Cerebellum (tissue), 4 donors: ENCODE measurements at places on chromosomes 1 and 21. TPM values are rescaled to one million over a fixed set of nuclear protein-coding genes. Genes with fewer than 3 reads are reported as not detected.

- no peak for DNase-seq
Measured at GRCh38 chr1:223135176-223135942, 7.7 kb downstream of the TLR5 start.

Gene POU3F1
- not detected for total RNA-seq

DNA sequence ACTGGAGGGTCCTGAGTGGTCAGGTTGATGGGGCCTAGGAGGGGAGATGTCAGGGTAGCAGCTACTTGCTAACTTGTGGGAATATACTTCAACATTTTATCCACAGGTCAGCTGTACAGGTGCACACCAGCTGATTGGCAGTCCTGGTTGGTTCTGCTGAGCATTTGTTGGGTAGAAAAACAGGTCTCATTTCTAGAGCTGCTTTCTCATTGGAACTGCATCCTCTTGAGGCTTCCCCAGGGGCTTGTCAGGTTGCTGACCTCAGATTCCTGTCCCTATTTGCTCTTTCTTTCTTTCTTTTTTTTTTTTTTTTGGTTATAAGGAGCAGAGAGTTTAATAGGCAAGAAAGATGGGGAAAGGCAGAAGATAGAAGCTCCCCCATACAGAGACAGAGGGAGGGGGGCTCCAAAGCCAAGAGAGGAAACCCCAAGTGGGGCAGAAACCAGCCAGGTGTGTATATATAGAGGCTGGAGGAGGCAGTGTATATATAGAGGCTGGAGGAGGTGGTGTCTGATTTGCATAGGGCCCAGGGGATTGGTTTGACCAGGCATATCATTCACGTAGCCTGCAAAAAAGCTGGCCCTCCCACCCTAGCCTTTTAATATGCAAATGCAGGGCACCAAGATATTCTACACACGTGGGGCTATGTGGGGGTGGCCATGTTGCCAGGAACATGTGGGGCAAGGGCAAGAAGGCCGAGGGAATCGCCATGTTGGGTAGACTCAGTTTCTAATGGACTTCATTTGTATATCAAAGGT lies 57.3 kb upstream of the STUM start:
- DNase-seq: no peak

DNA sequence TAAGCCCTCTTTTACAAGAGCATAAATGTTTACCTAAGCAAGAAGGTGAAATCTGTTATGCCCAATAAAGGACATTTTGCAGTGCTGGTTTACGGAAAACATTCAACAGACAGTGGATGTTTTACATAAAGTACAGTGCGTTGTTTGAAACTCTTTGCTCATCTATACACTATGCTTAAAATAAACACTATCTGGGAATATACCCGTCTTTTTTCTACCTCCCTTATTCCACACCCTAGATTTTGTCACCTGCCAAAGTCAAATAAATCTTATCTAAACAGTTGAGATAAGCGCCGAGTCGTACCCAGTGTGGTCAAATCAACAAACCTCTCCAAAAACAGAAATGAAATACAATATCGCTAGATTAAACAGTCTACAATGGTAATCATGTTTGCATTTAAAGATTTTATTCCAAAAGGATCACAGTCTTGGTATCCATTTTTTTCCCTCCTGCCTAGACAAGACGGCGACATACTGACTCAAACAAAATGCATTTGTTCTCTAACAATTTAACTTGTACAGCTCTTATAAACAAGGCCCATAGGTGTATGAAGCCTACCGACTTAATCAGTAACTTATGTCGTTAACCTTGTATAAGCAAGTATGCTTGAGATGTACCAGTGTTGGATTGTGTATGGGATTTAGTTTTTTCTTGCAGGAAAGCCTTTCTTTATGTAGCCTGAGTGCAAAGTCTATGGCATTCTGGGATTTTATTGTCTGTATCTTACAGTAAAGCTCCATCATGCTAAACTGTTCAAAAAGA lies 189.1 kb downstream of the FMN2 start:
- DNase-seq: no peak

- no peak for DNase-seq
Measured at GRCh38 chr1:241749041-241749944, 97.2 kb downstream of the WDR64 start.

Gene DOP1B
- 23.8 TPM for total RNA-seq

Gene GBP6
- 0.73 TPM for total RNA-seq

- DNase-seq: no peak
Measured at GRCh38 chr1:228156941-228157728, 7.4 kb downstream of the GJC2 start.

DNA sequence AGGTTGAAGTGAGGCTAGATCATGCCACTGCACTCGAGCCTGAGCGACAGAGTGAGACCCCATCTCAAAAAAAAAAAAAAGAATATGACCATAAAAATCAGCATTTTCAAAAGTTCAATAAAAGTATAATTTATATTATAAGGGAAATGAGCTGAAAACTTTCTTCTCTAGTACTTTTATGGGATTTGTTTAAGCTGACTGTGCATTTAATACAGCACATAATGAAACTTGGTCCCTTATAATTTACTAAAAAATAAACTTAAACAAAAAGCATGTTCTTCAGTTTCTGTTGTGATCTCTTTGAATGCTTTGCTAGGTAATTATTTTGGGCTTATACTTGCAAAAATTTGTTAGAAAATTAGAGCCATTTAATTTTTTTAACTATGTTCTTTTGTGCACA lies 77.8 kb downstream of the NCAM2 start:
- no peak for DNase-seq

GRCh38 chr1:170640581-170640980 lies 23.4 kb upstream of the PRRX1 start:
- DNase-seq: no peak

DNA sequence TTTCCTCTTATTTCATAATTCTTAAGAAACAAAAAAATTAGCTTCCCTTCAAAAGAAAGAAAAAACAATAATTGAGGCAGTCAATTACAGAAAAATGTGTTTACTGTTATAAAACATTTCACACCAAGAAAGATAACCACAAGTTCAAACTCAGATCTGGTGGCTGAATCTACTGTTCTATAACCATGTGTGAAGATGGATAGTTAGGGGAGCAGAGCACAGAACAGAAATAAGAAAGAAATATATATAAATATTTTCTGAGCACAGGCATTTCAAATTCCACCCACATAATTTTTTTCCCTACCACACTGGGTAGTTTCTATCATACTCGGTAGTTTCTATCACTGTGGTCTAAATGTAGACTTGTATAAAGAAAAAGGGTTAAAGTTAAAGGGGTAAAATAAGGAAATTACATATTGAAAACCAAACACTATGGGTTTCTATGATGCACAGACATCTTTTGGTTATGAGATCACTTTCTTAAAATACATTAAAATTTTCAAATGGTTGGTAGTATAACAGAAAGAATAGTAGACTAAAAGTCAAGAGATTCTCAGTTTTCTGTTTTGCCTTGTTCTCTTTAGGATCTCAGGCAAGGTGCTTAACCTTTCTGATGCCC lies 10.8 kb downstream of the LYST start:
- no peak for DNase-seq

Gene REN
- total RNA-seq: not detected

GRCh38 chr1:65717815-65718454 lies 74.8 kb upstream of the PDE4B start:
- no peak for DNase-seq

DNA sequence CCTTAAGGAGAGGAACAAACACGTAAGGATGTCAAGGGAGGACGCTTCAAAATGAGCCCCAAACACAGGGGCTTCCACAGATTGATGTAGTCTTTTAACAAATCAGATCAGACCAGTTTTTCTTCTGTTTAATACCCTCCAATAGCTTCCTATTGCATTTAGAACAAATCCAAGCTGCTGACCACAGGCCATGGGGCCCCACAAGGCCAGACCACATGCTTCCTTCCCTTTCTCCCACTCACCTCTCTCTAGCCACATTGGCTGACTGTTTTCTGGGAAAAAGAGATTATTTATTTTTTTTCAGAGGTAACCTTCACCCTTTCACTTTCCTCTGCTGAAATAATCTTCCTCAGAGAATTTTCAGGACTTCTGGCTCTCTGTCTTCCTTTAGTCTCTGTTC lies 380.6 kb downstream of the SIPA1L2 start:
- DNase-seq: no peak

DNA sequence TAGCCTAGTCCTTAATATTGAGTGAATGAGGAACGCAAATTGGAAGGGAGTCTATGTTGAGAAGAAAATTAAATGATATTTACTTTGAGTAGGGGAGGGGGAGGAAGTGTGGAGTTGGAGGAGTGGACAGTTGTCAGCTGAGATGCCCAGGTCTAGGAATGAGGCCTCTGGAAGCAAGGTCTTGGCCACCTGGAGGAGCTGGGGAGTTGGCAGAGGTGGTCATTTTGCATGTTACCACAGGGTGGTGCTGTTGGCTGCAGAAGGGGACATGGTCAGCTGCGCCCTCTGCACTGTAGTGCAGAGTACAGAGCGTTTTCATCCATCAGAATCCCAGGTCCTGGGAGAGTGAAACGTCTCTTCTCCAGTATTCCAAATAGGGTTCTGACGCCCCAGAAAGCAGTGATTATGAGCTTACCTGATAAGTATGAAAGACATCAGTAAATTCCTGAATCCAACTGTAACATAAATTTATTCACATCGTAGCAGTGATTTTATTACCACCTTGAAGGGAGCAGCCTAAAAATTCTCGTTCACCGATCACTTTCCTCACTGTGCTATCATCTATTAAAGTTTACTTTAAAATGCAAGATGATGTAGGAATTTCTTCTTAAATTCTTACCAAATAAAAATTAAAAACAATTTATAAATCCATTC lies 13.8 kb downstream of the PARK7 start:
- peak; percentile 90 for DNase-seq

- DNase-seq: no peak
Measured at GRCh38 chr1:13478692-13479091, 35.1 kb downstream of the LRRC38 start.

Gene KCNE2
- total RNA-seq: 0.45 TPM
